Fibroblast of lung (primary cell): ENCODE measurements at places on chromosomes 7 and 10. TPM values are rescaled to one million over a fixed set of nuclear protein-coding genes. Genes with fewer than 3 reads are reported as not detected.

- DNase-seq = no peak
Measured at GRCh38 chr7:130350945-130351790, 6.6 kb downstream of the CPA5 start.

DNA sequence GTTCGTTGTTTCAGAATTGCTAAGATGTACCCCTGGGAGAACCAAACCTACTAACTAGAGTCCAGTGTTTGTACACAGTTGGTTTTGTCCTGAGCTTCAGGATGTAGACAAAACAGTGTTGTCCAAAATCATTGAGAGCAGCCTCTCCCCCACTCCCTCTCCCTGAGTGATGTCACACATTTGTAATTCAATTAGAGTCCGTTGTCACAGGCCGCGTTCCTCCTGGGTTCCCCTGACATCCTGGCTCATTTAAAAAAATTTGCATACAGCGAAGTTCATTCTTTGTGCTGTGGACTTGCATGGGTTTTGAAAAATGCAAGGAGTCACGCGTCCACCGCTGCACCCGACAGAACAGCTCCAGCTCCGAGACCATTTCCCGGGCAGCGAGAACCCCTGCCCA lies 10.3 kb downstream of the GRIFIN start:
- no peak for DNase-seq

GRCh38 chr10:126705951-126706565 lies 35.6 kb upstream of the C10orf90 start:
- DNase-seq = no peak

DNA sequence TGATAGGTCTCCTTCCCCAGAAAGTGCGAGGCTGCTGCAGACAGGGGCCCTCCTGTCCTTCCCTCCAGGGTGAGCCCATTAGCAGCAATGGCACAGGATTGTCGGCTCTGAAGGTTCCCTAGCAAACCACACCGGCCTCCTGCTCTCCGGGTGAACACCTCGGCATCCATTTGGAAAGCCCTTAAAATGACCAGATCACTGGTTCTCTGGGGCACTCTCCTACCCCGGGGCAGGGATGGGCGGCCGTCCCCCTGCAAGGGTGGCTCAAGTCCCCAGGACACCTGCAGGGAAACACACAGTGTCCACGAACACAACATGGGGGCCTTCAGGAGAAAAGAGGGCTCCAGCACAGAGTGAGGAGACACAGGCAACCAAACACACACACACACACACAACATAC lies 459.1 kb downstream of the PTPRN2 start:
- DNase-seq = no peak

The MALRD1 gene
- 1.3 and 1.7 TPM in 2 replicates for total RNA-seq

GRCh38 chr7:94028768-94029167 lies 24.6 kb upstream of the BET1 start:
- peak; percentile 81 for DNase-seq

The GGCT gene
- 24.6 and 33.1 TPM in 2 replicates for total RNA-seq

The ELFN1 gene
- total RNA-seq = 0.33 and 0.51 TPM in 2 replicates

DNA sequence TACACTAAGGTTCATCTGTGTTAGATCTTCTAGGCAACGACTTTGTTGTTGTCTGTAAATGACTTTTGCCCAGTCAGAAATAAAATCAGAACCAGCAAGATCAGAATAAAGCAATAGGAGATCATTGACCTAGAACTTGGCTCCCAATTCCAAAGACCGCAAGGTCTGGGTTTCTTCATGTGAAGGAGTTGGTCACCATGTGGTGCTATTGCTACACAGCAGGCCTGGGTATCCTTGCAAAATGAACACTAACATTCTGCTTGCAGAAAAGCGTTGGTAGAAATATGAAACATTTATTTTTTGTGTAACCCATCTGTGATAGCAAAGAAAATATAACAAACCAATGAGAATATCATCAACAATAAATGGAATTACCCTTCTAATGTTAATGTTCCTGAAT lies 831.0 kb downstream of the NXPH1 start:
- peak; percentile 2 for DNase-seq

DNA sequence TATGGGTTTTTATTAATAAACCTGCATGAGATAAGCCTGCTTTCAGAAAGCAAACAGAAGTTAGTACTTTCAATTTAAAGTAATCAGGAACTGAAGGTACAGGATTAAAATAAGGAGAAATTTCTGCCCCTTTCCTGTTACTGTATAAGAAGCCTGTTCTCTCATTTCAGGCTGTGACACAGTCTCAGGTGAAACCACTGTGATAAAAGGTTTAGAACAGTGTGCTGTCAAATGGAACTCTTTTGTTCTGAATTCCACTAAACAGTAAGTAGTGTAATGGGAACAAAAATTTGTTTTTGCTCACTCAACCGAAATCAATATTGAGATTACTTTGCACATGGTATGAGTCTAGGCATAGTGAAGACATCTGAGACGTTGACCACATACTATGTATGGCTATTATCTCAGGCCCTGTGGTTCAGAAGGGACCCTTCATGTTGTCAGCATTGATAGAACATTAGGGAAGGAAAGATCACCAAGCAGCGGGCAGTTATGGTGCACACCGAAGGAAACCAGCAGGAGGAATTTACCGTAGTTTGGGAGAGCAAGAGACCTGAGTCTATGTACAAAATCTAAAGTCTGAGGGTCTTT lies 14.9 kb downstream of the HEPACAM2 start:
- no peak for DNase-seq

DNA sequence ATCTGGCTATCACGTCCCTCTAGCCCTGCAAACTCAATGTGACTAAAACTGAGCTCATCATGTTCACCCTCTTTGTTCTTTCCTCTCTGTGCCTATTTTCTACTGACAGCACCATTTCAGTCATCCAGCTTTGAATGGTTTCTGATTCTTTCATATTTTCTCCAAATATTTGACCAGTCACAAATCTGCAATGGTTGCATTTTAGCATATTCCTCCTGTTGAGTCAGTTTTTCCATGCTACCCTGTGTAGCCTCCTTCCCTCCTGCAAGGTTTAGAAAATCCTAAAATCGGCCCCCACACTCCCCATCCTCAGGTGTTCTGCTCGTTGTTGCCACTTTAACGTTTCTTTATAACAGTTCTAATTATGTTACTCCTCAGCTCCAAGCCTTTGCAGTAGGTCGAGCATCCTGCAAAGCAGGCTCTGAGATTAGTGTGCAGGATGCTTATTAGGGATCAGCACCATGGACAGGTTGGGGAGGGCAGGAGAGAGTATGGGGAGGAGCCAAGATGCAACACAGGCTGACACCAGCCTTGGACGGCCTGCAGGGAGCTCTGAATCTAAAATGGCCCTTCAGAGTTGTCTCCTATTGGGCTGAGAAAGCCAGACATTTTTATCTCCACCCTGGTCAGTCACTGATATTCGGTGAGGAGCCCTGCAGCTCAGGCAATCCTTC lies 531.0 kb upstream of the COBL start:
- no peak for DNase-seq

GRCh38 chr7:11026452-11027359 lies 53.0 kb downstream of the PHF14 start:
- peak; percentile 1 for DNase-seq

- no peak for DNase-seq
Measured at GRCh38 chr7:1033546-1034145, 10.7 kb upstream of the GPR146 start.

DNA sequence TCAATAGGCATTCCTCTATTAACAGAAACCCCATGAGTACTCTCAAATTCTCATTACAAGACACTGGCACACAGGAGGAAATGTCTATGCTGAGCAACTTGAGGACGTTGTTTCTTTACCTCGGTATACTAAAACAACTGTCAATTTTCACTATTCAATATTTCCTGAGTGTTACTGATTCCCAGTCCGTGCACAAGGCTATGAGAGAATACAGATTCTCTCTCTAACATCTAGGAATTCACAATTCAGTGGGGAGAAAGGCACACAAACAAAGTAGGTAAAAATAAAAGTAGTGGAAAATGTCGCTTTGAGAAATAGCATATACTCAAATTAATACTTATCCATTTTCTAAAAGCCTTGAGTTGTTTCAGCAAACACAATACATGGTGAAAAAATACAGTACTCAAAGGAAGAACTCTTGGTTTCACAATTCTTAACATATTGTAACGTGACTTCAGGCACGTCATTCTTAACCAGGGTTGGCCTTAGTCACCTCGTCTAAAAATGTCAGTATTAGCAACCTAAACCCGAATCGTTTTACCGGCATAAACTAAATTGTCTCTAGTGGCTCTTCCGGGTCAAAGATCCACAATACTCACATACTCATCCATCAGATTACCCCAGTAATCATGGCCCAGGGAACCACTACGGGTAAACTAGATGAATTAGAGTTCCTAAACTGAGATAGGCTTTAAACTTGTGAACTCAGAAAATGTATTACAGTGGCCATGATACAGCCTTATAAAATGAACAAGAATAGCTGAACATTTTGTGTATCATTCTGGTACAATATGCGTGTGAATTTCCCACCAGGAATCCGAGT lies 1.5 kb downstream of the IPMK start:
- DNase-seq = peak; percentile 63

DNA sequence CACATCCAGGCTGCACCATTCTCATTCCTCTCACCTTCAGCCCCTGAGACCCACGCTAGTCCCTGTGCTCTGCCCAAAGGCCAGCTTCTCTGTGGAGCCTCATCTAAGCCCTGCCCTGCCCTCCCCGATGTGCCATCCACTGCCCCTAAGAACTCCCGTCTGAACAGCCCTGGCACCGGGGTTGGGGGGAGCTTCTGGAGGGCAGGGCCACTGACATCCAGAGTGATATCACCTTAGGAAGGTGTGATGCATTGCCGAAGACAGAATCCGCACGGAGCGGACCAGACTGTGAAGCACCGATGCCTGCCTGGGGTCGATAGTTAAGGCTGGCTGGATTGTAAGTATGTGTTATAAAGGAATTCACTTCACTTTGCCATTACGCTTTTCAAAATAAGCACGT lies 511.0 kb downstream of the PTPRN2 start:
- no peak for DNase-seq

DNA sequence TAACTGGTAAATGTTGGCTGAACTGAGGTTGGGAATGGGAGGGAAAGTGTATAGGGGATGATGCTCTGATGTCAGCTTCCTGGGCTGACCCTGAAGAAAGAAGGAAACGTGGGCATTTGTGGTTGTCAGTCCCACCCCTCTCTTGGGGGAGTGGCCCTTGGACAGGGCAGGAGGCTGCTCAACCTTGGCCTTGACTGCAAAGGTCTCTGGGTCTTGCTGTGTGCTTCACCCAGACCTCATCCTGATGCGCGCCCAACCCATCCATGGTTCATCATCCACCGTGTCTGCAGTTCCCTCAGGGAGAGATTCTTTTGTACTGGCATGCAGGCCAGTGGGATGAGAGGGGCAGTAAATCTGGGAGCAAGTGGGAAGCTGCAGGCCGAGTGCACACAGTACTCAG lies 4.7 kb upstream of the ZYX start:
- DNase-seq = no peak

The PPP1R9A gene
- total RNA-seq = 3.1 and 3.3 TPM in 2 replicates

DNA sequence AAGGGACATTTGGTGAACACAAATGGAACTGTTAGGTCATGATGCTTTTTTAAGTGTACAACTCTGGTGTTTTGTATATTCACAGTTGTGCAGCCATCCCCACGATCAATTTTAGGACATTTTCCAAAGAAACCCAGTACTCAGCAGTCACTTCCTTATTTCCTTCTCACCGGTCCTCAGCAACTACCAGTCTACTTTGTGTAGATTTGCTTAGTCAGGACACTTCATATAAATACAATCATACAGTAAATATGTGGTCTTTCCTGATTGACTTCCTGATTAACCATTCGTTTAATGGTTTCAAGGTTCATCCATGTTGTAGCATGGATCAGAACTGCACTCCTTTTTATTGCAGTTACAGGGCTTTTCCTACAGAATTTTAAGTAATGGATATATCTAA lies 14.4 kb downstream of the SGPL1 start:
- peak; percentile 46 for DNase-seq

The ZNF438 gene
- total RNA-seq = 3.9 and 6.6 TPM in 2 replicates

DNA sequence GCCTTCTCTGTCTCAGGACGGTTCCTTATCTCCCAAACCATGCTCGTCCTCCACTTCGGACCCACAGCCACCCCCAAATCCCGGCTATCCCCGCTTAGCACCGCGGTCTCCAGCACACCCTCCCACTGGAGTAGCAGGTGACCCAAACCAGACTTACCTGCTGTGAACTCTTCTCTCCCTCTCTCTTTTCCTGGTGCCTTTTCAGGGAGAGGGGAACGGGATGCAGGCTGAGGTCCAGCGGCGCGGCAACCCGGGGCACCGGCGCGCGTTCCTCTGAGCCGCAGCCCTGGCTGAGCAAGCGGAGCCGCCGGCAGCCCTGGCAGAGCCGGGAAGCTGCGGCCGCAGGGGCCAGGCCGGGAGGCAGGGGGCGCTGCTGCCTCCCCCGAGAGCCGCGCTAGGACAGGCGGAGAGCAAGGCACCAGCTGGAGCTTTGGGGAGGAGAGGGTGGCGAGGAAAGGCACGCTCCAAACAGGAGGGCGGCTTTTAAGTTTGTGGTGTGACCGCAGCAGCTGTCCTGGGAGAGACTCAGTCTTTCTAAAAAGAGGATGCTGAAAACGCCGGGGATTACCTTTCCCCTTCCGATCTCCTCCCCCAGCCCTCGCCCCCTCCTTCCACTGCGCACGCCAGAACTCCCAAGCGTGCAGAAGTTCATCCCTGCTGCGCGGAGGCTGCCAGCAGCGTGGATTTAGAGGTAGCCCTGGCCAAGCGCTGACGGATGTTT lies at the start of gene SEMA3D:
SEMA3D (minus strand) TSS at position 536 of the 721 bp plus-strand sequence. CDS start 65,165 bp downstream, outside the sequence.
- peak; percentile 87 for DNase-seq

DNA sequence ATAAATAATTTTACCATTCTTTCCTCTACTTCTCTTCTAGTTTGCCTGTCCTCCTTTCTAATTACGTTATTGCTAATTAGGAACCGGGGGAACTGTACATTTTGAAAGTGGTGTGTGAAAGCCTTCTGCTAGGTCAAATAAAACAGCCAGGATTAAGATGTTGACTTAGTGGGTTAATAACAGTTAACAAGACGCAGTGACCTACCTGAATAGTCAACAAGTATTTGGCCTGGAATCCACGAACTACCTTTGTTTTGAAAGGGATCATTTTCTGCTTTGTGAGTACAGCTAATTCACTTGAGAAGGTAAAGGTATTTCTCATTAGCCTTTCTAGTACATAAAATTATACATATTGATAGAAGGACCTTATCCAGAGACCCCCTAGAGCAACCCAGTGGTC lies 139.9 kb downstream of the COL28A1 start:
- DNase-seq = no peak

DNA sequence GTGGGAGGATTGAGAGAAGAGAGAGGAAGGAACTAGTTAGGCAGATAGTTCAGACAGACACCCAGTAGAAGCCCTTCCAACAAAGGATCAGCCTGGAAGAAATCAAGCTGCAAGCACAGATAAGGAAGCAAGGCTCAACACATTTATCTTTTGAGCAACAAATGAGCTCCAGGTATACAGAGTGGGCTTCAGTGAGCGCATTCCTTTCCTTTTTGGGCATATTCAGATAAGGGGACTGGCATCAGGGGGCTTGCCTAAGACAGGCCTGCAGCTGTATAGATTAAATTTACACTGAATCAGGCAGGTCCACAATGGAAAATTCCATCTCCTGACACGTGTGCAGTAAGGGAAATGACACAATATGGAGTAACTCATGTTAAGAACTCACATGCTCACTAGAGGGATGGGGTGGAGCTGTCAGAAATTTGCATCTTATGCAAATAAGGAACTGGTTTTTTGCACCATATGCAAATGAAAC lies 147.2 kb downstream of the AKR1D1 start:
- no peak for DNase-seq
